ENCODE measurements at places on chromosomes 16 and 17.

DNA sequence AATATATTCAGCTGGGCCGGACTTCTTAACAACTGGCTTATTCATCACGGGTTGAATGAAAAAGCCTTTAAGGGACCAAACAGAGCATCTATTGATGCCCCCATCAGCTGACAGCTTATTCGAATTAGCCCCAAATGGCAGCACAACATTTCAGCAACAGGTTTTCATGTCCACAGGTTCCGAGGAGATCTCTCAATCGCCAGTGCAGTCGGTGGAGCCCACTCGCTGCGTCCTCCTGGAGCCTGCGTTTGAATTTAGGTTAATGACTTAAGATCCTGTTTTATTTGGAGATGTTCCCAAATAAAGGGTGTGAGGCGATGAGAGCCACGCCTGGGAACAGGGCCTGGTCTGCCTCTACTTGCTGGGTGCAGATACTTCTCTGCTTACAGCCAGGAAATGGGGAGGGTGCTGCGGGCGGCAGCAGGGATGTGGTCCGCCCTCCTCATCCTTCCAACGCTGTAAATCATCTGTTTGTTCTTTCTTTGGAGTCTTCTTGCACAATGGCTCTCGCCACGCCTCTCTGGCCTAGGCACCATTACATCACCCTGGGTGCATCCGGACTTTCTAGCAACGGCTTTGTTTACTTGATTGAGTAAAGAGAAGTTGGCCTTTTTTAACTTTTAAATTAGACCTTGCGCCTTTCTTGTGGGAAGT is 22.6 kb downstream of the NDE1 start:
- peak; percentile 94 for DNase-seq

GRCh38 chr16:50334106-50334975 is 34.4 kb downstream of the BRD7 start:
- DNase-seq = no peak

GRCh38 chr16:53666786-53667415 is 36.8 kb downstream of the RPGRIP1L start:
- no peak for DNase-seq

DNA sequence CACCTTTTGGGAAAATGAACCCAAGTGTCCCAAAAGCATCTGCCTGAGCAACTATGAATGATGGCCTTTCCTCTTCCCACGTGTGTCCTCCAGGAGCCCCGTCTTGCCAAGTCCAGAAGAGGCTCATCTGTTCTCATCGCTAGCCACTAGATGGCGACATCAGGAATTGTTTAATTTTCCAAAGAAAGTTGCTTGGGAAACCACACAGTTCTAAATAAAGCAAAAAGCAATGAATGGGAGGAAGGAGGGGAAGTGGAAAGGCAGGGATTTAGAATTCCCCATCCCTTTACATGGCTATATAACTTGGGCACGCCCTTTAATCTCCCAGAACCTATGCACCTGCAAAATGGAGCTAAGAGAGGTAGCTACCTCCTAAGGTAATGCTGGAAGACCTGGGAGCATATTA is 9.0 kb upstream of the CDH5 start:
- peak; percentile 41 for DNase-seq

- no peak for DNase-seq
Observed at GRCh38 chr16:27272076-27272475, 3.5 kb upstream of the NSMCE1 start.

DNA sequence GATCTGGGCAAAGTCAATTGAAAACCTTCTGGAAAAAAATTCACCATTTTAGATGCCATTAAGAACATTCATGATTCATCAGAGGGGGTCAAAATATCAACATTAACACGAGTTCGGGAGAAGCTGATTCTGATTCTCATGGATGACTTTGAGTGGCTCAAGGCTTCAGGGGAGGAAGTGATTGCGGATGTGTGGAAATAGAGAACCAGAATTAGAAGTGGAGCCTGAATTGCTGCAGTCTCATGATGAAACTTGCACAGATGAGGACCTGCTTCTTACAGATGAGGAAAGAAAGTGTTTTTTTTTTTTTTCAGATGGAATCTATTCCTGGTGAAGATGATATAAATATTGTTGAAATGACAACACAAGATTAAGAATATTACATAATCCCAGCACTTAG is 12.9 kb downstream of the ITGAX start:
- no peak for DNase-seq

GRCh38 chr16:20202747-20203146 is 124.6 kb downstream of the GP2 start:
- no peak for DNase-seq

DNA sequence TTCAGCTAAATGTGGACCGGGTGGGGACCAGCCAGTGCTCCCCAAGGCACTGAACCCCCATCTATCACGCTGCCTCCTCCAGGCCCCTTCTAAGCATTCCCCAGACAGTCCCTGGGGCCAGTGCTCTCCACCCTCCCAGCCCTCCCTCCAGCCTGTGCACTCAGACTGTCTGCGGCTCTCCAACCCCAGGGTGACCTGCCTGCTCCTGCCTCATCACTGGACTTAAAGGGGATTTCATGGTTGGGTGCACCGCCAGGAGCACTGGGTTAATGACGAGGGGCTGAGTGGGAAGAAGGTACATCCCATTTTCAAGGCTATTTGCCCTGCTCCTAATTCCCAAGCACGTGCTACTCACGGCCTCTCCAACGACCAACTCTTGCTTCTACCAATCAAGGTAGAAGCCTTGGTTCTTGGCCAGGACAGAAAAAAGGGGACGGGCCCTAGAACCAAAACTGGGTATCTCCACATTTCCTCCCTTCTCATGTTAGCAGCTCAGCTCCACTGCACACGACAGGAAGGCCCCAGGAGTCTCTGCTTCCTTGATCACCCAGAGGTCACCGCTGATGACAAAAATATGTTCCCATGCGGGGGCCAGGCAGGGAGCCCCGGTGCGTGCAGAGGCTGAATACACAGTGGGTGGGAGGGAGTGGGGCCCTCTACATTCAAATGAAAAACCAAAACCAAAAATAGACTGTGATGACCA is 3.5 kb upstream of the ABR start:
- no peak for DNase-seq

GRCh38 chr17:75843577-75844529 is at the start of gene UNC13D:
UNC13D (minus strand) TSS chr17:75844404; CDS start chr17:75844337, 67 bp downstream.
- DNase-seq = peak; percentile 81
